ENCODE measurements at places on chromosomes 7 and 10.
A peak's percentile ranks its signal among the peaks of the same experiment; 100 is the strongest.

DNA sequence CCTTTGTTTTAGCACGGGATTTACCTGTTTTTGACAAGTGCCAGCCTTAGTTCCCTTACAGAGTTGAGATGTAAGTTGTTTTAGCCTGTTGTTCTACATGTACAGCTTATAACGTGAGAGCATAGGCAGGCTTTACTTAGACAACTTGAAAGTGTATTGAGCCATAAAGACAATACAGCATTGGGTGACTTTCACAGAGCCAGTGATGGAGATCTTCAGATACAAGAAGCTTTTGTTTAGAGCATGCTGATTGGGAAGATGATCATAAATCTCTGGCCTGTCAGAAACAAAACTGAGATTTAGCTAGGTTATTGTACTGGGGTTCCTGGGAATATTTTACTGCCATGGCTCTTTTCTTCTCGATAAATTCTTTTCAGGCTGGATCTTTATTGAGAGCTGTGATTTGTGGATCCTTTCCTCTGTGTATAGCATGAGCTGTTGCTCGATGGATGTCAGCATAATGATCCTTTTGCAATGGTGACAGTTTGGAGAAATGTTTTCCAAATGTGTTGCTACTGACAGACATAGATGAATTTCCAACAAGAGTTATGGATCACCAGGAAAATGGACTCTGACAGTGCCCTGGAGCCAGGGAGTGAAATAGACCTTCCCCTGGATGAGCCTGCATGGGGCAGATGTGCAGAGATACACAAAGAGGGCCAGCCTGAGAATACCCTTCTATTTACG is 30.2 kb downstream of the LHFPL3 start:
- DNase-seq: no peak

DNA sequence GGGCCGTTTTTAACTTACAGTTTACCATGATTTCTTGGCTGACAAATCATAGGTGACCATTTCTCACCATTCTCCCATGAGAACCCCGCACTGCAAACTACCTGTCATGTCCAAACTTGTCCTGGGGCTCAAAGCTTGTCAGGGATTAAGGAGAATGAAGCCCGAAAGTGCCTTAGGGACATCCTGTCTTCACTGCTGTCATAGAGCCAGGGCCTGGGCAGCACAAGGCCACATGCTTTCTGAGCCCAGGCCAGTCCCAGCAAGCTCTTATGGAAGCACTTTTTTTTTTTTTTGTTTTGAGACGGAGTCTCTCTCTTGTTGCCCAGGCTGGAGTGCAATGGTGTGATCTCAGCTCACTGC is 33.9 kb downstream of the CCM2 start:
- DNase-seq: no peak

DNA sequence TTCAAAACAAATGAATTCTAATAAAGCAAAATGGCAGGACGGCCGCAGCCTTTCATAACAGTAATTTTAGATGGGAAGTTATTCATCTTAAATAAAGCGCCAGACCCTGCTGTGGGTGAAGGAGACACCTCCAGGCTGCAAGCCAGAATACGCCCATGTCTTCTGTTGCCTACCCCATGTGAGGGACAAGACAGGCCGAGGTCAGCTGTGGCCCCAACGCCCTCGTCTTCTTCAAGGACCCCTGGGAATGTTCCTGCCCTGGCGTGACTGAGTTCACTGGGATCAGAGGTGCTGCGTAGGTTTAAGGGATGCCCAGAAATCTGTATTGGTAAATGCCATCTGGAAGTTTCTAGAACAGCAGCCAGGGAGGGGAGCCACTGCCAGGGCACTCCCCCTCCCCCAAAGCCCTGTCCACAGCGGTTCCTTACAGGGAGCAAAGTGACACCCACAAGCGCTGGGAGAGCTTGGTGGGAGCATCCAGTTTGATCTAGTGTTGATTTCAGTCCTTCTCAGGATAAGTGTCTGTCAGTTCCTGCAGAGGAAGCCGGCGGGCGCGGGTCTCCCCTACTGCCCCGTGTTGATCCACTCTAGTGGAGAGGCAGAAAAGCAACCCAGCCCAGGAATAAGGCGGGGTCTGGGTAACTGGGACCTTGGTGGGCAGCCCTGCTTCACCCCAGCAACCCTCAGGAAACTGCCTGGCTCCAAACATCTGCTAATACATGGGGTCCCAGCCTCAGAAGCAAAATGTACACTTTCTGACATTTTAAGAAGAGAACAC is 20.6 kb downstream of the PAPOLB start:
- no peak for DNase-seq

- peak; percentile 13 for DNase-seq
Measured at GRCh38 chr7:38070718-38071117, 107.3 kb upstream of the STARD3NL start.

DNA sequence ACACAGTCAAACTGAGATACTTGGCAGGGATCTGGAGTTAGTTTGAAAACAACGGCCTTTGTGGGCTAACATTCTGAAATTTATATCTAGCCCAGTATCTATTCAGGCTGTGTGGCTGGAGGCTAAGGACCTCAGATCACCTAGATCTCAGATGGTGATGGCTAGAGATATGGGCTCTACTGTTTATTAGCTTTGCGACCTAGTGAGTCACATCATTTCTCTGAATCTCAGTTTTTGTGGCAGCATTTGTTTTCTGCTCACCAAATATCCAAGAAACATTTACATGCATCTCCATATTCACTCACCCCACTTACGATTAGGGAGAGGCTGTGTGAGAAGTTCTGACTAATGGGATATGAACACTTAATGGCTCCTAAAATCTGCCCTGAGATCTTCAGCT is 503.9 kb downstream of the KIF20B start:
- no peak for DNase-seq

DNA sequence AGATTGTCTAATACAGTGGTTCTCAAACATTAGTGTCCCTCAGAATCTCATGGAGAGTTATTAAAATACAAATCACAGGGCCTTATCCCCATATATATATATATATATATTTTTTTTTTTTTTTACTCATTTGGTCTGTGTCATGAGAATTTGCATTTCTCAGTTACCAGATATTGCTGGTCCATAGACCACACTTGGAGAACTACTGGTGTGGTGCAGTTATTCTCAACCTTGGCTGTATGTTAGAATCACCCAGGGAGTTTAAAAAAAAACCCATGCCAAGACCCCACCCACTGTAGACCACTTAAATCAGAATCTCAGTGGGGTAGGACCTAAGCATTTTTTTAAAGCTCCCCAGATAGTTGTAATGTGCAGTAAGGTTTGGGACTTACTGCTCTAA is 179.9 kb downstream of the AUTS2 start:
- no peak for DNase-seq

- no peak for DNase-seq
Measured at GRCh38 chr10:97737770-97738265, 890 bp downstream of the ZFYVE27 start.

DNA sequence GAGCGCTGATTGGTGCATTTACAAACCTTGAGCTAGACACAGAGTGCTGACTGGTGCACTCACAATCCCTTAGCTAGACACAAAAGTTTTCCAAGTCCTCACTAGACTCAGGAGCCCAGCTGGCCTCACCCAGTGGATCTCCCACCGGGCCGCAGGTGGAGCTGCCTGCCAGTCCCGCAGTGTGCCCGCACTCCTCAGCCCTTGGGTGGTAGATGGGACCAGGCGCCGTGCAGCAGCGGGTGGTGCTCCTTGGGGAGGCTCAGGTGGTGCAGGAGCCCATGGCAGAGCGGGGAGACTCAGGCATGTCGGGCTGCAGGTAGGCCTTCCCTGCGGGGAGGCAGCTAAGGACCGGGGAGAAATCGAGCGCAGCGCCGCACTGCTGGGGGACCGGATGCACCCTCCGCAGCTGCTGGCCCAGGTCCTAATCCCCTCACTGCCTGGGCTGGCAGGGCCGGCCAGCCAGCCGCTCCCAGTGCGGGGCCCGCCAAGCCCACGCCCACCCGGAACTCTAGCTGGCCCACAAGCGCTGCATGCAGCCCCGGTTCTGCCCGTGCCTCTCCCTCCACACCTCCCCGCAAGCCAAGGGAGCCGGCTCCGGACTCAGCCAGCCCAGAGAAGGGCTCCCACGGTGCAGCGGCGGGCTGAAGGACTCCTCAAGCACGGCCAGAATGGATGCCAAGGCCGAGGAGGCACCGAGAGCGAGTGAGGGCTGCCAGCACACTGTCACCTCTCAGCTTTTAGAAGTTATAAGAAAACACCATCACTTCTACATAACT is 128.9 kb downstream of the ZNF438 start:
- no peak for DNase-seq

DNA sequence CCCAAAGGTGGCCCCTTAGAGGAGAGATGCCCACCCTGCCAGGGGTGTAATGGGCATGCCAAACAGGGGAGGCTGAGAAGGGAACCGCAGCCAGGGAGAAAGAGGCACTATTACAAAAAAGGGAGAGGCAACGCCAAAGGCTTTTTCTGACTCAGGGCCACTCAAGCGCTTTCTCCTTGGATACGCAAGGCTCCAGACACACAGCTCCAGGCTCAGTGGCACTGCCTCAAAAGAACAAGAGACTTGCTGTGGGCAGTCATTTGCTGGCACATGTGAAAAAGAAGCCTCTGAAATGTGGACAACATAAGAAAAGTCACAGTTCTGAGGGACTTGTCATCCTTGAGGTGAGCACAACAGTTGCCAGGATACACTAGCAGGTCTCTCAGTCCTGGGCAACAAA is 128.4 kb downstream of the DGKI start:
- no peak for DNase-seq

DNA sequence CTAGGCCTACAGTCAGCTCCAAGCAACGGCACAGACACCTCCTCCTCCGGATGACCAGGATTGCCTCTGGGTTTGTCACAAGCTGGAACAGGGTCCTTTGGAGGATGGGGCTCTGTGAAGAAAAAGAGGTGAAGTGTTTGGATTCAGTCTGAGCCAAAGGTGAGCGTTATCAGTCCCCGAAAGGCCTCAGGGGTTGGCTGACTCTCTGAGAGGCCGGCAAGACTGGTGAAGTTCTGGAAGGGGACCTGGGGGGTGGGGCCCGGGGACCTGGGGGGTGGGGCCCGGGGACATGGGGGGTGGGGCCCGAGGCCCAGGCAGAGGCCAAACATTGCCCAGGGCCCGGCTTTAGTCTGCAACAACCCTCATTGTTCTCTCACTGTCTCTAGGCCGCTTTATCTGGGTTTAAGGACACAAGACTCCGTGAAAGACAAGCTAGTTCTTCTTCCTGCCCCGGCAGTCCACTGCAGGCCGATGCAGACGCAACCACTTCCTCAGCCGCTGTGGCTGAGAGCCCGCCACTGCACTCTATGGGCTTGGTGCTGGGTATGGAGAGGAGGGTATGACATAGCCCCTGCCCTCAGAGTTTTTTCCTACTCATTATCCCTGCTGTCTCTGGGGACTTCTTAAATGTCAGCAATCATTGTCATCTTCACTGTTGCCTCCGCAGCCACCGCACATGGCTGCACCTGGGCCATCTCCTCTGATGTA is 27.4 kb upstream of the PSAP start:
- DNase-seq: no peak

- DNase-seq: peak; percentile 75
Measured at GRCh38 chr7:47720141-47720906, 138.4 kb upstream of the TNS3 start.

DNA sequence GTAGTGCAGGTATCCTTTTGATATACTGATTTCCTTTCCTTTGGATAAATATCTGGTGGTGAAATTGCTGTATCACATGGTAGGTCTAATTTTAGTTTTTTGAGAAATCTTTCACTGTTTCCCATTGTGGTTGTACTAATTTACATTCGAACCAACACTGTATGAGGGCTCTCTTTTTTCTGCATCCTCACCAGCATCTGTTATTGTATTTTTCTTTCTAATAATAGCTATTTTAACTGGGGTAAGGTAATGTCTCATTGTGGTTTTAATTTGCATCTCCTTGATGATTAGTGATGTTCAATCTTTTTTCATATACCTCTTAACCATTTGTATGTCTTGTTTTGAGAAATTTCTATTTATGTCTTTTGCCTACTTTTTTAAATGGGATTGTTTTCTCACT is 335.4 kb upstream of the MTPN start:
- no peak for DNase-seq

DNA sequence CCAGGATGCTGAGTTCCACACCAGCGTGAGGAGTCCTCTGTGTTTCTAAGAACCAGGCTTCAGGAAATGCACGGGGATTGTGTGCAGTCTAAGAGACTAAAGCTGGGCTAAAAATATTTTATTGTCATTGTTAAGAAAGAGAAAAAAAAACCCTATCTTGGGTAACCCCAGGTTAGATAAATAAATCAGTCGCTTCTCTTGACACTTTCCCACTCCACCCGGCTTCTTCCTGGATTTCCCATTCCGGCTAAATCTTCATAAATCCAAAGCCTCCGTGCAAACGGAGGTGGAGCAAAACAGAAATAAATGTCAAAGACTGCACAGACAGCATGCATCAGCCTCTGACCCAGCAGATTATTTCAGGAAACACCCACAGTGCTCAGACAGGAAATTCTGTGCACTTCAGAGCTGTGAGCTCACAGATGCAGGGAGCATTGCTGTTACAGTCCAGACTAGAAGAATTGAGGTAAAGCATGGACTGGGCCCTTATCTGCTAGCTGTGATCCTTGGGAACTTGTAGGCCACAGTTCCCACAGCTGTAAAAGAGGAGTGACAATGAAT is 44.8 kb upstream of the GRID1 start:
- peak; percentile 81 for DNase-seq

- DNase-seq: no peak
Measured at GRCh38 chr7:83617858-83618257, 31.1 kb downstream of the SEMA3E start.

GRCh38 chr7:38704041-38704547 is 72.9 kb upstream of the AMPH start:
- no peak for DNase-seq

DNA sequence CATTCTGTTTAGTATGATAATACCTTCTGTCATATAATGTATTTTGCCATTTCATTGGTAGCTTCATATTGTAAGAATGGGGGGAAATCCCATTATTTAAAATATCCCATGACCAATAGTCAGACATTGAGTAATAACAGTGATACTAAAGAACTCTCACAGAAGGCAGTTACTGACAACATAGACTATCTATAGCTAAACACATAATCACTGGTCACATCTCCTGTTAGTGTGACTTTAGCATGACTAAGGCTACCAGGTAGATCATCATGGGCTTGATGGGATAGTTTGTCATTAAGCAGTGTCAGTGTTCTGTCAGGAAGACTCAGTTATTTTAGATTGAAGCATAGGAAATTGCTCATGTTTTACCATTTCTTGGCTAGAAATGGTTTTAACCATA is 16.4 kb downstream of the OPN1SW start:
- no peak for DNase-seq

DNA sequence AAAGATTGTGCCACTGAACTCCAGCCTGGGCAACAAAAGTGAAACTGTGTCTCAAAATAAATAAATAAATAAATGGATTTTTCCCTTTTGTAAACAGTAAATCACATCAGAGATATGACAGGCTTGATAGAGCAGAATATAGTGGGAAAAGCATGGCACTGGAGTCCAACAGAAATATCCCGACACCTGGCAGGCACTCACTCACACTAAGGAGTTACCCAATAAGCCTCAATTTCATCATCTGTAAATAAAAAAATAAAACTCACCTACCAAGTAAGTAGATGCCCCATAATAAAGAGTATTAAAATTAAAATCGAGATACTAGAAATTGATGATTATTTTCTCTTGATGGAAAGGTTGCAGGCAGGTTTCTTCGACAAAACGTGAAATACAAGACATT is 1.7 kb downstream of the ATE1 start:
- DNase-seq: no peak

GRCh38 chr7:142884286-142884640 is 1.3 kb downstream of the TRPV6 start:
- no peak for DNase-seq

- DNase-seq: no peak
Measured at GRCh38 chr7:5528071-5528814, 104.6 kb upstream of the TNRC18 start.

GRCh38 chr10:108204528-108205305 is 1040.2 kb upstream of the SORCS1 start:
- no peak for DNase-seq
